ENCODE measurements at places on chromosomes 4 and X.

DNA sequence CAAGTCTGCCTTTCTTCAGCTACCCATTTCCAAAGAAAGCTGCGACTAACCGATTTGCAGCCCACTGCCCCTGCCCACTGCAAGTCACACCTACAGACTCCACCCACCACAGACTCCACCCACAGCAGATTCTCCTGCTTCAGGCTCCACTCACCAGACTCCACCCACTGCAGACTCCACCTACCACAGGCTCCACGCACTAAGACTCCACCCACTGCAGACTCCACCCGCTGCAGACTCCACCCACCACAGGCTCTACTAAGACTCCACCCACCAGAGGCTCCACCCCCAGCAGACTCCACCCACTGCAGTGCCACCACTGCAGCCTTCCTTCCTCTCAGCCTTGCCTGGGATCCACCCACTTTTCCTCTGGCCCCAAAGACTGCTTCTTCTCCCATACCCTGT is 41.3 kb downstream of the ABLIM2 start:
- no peak for DNase-seq

GRCh38 chr4:109592367-109592766 is 32.3 kb downstream of the MCUB start:
- no peak for DNase-seq

- no peak for DNase-seq
Observed at GRCh38 chr4:119035951-119036737, 99.5 kb upstream of the MYOZ2 start.

GRCh38 chr4:108731006-108731405 is 31.8 kb downstream of the ETNPPL start:
- DNase-seq = no peak

GRCh38 chr4:145541346-145541745 is 59.7 kb downstream of the SMAD1 start:
- no peak for DNase-seq

DNA sequence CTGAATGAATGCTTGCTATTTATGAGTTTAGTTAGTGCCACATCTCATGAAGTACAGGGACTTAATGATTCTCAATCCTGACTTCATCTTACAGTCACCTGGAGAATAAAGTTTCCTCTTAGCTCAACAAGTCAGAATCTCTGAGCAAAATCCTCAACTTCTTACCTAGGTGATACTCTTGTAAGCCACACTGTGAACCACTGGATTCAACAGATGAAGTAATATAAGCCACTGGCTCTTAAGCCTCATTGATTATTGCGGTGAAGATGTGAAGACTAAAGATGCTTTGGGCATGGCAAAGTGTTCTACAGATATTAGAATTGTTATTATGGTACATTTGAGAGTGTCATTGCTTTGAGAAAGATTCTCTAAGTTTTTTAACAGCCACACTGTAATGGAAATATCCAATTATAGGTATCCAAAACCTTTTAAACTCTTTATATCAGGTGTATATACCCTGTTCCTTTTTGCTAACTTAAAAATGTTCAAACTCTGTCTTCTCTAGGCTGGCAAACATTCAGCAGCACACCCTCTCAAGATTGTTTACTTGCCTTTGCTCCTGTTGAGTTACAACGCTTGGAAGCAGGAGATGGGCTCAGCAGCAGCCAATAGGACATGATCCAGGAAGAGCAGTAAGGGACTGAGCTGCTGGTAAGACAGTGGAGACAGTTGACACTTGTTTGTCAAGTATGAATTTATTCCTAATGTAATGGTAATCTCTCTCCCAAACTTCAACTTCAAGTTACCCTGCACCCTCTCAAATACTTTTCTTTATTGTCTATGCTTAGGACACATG is 43.4 kb downstream of the TET2 start:
- no peak for DNase-seq

DNA sequence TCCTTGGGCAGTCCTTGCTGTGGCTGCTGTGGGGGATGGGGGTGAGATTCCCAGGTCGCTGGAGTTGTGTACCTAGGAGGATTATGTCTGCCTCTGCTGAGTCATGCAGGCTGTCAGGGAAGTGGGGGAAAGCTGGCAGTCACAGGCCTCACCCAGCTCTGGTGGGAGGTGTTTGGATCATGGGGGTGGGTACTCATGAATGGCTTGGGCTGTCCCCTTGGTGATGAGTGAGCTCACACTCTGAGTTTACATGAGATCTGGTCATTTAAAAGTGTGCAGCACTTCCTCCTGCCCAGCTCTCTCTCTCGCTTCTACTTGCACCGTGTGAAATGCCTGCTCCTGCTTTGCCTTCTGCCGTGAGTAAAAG is 24.6 kb upstream of the PDLIM3 start:
- no peak for DNase-seq

- DNase-seq = peak; percentile 15
Observed at GRCh38 chr4:88158489-88159228, at the start of gene ABCG2. Gene ABCG2 (minus strand): TSS chr4:88158639. CDS start chr4:88139995, 18,644 bp downstream.

GRCh38 chr4:99552872-99553271 is 11.0 kb downstream of the TRMT10A start:
- DNase-seq = no peak

- DNase-seq = no peak
Observed at GRCh38 chr4:18815779-18816173, 794.2 kb upstream of the LCORL start.

DNA sequence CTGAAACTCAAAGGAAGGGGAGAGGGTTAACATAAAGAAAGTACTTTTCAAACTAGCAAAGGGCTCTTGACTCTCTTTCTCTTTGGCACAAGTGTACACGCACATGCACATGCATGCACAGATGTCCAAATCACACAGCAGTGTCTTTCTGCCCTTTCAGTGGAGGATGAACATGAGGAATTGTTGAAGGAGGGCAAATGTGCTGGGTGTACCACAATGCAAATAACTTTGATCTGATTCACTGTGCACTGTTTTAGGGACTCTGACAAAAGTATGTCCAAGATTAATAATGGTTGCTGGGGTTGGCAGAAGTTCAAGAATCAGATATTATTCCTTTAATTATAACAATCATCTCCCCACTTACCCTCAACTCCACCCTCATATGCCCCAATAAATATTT is 93.8 kb downstream of the GPC4 start:
- no peak for DNase-seq

DNA sequence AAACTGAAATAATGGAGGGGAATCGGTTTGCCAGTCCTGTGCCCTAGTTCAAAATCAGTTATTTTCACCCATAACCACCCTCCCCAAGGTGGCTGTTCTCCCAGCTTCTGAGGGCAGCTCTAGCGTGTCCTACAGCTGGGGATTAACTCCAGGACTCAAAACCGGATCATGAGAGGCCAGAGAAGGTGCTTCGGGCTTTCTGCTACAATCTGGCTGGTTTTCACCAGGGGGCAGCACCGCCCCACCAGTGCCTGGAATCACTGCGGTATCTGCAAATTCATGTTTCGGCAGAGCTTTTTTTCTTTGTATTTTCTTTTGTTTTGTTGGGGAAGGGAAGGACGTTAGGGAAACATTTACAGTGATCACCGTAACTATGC is 28.4 kb downstream of the PDHA1 start:
- peak; percentile 55 for DNase-seq

- no peak for DNase-seq
Observed at GRCh38 chrX:151904989-151905388, 7.7 kb upstream of the MAGEA4 start.

DNA sequence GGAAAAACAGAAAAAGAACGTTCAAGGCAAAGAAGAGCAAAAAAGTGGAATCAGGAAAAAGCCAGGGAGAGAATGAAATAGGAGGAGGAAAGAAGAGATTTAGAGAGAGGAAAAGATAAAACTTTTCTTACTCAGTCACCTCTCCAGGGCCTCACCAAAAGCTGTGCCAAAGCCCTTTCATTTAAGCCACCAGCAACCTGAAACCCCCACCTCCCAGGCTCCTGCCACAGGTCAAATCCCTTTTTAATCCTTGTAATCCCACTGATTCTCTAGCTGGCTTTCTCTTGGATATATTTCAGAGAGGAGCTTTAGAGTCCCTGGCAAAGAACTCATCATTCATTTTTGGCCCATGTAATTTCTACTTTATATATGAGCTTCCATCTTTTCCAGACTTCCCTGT is 25.7 kb upstream of the XIAP start:
- DNase-seq = no peak

- no peak for DNase-seq
Observed at GRCh38 chr4:82528074-82528473, 33.7 kb downstream of the TMEM150C start.

GRCh38 chrX:20727447-20727846 is 460.7 kb upstream of the RPS6KA3 start:
- DNase-seq = no peak

DNA sequence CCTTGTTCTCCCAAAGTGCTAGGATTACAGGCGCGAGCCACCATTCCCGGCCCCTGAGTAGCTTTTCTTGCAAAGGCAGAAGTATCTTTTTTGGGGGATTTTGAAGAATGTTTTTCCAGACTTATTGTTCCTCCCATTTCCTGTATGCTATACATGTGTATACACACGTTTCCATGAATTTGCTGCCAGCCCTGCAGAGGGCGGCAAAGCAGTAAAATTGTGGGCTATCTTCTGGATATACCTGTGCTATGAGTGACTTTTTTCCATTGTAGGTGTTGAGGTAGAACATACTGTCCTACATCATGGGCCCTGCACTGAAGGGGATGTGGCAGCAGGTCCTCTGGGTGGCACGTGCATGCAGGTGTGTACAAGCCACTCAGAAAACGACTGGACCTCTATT is 16.9 kb upstream of the MED28 start:
- no peak for DNase-seq

DNA sequence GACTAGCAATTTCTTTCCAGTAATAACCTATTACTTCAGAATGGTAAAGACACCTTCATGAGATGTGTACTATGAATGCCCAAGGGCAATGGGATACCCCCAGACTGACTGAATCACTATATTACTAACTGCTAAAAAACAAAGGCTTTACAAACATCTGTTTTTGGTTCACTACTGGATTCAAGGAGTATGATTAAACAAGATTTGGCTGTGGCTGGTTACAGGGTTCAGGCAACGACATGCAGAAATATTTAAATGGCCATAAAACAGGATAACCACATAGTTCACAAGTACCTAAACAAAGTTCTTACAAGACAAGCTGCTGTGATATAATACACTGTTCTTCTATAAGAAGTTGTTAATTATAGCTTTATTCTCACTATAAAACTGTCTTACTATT is 128.2 kb downstream of the FRYL start:
- no peak for DNase-seq

- no peak for DNase-seq
Observed at GRCh38 chr4:1866189-1866661, 5.0 kb upstream of the NSD2 start.

DNA sequence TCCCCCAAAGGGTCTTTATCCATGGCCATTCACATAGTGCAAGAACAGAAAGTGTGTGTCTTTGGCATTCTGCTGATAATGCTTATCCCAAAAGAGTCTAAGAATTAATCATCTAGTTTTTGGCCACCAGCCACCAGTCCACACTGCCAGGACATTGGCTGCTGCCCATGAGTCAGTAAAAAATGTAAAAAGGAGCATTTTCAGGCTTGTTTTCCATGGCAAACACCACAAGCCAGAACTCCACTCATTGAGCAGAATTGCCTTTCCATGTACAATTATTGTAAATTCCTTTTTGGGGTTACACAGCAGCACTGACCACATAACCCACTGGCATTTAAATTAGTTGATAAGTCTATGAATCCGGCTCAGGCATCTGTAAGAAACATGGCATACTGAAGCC is 89.2 kb upstream of the PRDX4 start:
- no peak for DNase-seq

DNA sequence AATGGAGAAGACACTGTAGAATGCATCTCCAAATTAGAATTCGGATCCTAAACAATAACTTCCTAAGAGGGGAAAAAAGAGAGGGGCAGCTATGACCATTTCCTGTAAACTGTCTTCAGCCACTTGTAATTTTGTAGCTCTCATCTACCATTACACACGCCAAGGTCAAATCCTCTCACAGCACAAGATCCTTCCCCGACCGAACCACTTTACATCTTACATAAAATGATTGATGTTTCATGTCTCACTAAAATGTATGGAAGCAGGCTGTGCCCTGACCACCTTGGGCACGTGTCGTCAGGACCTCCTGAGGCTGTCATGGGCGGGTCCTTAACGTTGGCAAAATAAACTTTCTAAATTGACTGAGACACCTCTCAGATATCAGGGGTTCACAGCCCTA is 24.1 kb upstream of the PBDC1 start:
- no peak for DNase-seq

- DNase-seq = no peak
Observed at GRCh38 chrX:101062176-101062575, 10.3 kb upstream of the TRMT2B start.

- no peak for DNase-seq
Observed at GRCh38 chr4:48110452-48110978, 23.5 kb downstream of the TXK start.

GRCh38 chrX:39675619-39676018 is 422.1 kb downstream of the BCOR start:
- DNase-seq = peak; percentile 44

- DNase-seq = no peak
Observed at GRCh38 chrX:32825009-32825408, 386.3 kb downstream of the DMD start.

- DNase-seq = no peak
Observed at GRCh38 chr4:110287130-110287529, 88.7 kb upstream of the ELOVL6 start.

GRCh38 chrX:12372111-12372510 is 233.8 kb downstream of the FRMPD4 start:
- DNase-seq = no peak

- no peak for DNase-seq
Observed at GRCh38 chr4:6647582-6648230, 7.2 kb downstream of the MRFAP1 start.

GRCh38 chrX:136712650-136713310 is 64.8 kb downstream of the CD40LG start:
- no peak for DNase-seq

DNA sequence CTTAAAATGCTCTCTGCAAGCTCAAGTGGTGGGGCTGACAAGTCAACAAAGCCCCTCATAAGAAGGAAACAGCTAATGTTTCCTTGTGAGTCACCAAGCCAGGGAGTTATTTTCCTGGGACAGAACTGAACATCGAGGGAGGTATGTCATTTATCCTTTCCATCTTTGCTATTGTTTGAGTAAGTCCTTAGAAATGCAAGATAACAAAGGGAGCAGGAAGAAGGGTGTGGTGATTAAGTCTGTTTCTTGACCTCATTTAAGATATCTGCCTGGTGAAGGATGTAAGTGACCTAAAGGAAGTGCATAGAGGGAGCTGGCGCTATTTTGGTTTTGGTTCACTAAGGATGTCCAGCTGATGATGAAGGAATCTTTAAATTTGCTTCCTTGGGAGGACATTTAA is 39.9 kb downstream of the ATG4A start:
- DNase-seq = no peak

GRCh38 chr4:152962150-152962549 is 26.0 kb downstream of the FHDC1 start:
- no peak for DNase-seq

- no peak for DNase-seq
Observed at GRCh38 chr4:166078383-166078782, 205.3 kb downstream of the TLL1 start.

- DNase-seq = no peak
Observed at GRCh38 chr4:173293663-173294062, 40.5 kb downstream of the HMGB2 start.
